ENCODE measurements at places on chromosomes 5 and 9. TPM values are rescaled to one million over a fixed set of nuclear protein-coding genes. Genes with fewer than 3 reads are reported as not detected.

The C9 gene
- not detected for total RNA-seq

The FIBCD1 gene
- 0.23 TPM for total RNA-seq

The SLC45A2 gene
- total RNA-seq = 0.36 TPM

The SPINK6 gene
- not detected for total RNA-seq

The DDX4 gene
- total RNA-seq = not detected

The NR2F1-AS1 gene
- 53.1 TPM for total RNA-seq

The TAF11L10 gene
- total RNA-seq = not detected

The CMYA5 gene
- total RNA-seq = 0.73 TPM

The ANKDD1B gene
- total RNA-seq = 0.20 TPM

The ABO gene
- 0.11 TPM for total RNA-seq

The TAF11L5 gene
- not detected for total RNA-seq

The LCP2 gene
- not detected for total RNA-seq

The GCNT1 gene
- 1.6 TPM for total RNA-seq

The VCAN gene
- total RNA-seq = 234 TPM

The HRCT1 gene
- not detected for total RNA-seq

Data from neural crest cell (in vitro differentiated cells).